ENCODE measurements at places on chromosomes 5 and 9.

DNA sequence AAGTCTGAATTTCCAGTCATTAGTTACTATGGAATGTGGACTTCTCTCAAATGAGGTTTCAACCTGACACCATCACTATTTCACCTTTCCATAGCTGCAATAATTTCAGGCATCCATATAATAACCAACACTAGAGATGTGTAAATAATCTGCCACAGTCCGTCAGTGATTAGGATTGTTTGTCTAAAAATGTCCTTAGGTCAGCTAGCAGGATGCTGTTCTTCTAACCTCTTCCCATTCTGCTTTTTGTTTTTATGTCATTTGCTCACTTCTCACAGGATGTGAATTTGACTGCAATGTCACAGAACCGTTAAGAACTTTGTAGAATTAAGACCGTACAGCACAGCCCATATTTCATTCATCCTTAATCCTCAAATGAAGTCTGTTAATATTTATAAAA, 166.4 kb upstream of the RASA1 start:
- no peak for DNase-seq

DNA sequence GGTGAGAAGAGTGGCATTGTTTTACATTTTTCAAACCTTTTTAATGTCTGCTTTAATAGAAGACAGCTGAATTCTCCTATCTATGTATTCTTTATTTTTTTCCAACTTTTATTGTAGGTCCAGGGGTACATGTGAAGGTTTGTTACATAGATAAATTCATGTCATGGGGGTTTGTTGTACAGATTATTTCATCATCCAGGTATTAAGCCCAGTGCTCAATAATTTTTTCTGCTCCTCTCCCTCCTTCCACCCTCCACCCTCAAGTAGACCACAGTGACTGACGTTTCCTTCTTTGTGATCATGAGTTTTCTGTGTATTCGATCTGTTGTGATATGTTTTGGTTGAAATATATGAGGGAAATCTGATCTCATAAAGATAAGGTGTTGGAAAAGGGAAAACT, 1.7 kb upstream of the SREK1 start:
- no peak for DNase-seq

- no peak for DNase-seq
Measured at GRCh38 chr9:114364134-114365041, 23.4 kb downstream of the AKNA start.

GRCh38 chr5:7040111-7040510, 326.9 kb downstream of the TENT4A start:
- no peak for DNase-seq

All from GM23338 (cell line).